ENCODE measurements at places on chromosomes 6 and 20.
A peak's percentile ranks its signal among the peaks of the same experiment; 100 is the strongest.

DNA sequence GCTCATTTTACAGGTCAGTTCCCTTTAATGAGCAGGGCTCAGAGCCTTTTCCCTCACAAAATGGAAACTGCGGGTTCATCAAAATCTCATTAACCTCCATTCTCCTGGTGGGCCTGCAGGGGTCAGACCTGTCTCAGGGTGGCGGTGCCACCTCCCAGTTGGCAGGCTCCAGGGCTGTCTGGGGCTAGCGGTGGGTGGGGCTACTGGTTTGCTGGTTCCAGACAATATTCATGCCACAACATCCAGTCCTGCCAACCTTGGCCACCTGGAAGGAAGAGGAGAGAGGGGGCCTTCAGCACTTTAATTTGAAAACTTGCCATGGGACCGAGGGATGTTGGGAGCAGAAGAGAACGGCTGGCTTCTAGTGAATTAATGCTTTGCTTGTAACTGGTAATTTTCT is 41.9 kb upstream of the CTNNBL1 start:
- peak; percentile 51 for DNase-seq
- no peaks in the 10 kb centered on the region for H3K4me1 ChIP-seq
- H3K4me3 ChIP-seq, result no peak overlapping the region

DNA sequence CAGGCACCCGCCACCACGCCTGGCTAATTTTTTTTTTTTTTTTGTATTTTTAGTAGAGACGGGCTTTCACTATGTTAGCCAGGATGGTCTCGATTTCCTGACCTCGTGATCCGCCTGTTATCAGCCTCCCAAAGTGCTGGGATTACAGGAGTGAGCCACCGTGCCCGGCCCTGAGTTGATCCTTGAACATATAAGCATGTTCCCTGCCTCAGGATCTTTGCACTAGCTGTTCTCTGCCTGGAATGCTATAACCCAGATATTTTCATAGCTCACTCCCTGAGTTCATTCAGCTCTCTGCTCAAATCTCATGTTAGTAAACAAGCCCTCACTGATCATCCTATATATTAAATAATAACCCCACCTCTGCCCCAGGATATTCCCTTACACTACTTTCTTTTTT is 9.0 kb upstream of the DLK2 start:
- H3K36me3 ChIP-seq, result no peaks in the 10 kb centered on the region
- DNase-seq, result no peak
- H3K4me1 ChIP-seq, result no peaks in the 10 kb centered on the region
- no peak overlapping the region for H3K4me3 ChIP-seq

DNA sequence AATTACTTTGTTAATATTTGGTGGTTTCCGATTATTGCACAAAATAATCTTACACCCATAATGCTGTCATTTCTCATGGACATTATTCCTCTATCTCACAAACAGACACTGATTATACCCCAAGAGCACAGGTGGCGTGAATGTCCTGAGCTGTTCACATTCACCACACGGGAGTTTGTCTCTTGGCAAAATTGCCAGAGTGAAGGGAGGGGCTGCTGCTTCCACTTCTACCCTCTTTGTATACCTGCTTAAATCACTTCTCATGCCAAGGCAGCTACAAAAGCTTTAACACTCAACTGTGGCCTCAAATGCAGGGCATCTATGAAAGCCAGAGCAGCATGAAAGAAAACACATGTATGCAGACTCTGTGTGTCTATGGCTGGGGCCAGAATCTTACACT is 41.9 kb upstream of the SLA2 start:
- no peak overlapping the region for H3K27ac ChIP-seq
- H3K27me3 ChIP-seq, result no peaks in the 10 kb centered on the region
- H3K36me3 ChIP-seq, result peaks cover 15% of the 10 kb centered on the region
- H3K4me1 ChIP-seq, result no peaks in the 10 kb centered on the region

DNA sequence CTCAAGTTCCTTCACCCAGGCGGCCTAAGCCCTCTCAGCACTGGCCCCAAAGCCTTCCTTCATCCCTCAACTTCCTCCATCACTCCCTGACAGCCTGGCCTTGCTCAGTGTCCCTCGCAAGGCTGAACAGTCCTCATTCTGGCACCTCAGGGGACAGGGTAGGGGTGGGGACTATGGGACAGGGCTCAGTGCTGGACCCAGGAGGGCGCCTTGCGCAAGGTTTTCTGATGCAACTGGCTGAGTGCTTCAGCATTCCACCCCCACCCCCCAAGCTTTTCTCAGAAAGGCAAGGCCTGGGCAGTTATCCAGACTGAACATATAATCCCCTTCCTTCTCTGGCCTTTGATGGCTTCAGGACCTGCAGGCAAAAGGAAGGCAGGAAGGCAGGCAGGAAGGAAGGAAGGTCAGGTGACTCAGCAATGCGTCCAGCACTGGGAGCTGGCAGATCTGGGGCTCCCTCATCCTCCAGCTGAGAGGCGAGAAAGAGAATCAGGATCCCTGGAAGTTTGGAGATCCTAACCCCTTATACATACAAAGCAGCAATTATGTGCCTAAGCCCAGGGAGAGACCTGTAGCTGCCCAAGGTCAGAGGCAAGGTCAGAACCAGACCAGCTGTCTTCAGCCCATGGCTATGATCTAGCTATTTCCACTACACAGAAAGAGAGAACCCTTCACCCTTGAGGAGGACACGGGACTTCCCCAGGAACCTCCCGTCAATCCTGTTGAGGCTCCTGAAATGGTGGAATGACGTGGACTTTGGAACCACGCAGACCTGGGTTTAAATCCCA is 8.6 kb upstream of the TRIB3 start:
- H3K27ac ChIP-seq, result peak overlapping the region; percentile 88
- H3K27me3 ChIP-seq, result no peaks in the 10 kb centered on the region
- H3K36me3 ChIP-seq, result no peaks in the 10 kb centered on the region
- H3K4me1 ChIP-seq, result peaks cover 69% of the 10 kb centered on the region
- peak overlapping the region; percentile 5 for H3K4me3 ChIP-seq

DNA sequence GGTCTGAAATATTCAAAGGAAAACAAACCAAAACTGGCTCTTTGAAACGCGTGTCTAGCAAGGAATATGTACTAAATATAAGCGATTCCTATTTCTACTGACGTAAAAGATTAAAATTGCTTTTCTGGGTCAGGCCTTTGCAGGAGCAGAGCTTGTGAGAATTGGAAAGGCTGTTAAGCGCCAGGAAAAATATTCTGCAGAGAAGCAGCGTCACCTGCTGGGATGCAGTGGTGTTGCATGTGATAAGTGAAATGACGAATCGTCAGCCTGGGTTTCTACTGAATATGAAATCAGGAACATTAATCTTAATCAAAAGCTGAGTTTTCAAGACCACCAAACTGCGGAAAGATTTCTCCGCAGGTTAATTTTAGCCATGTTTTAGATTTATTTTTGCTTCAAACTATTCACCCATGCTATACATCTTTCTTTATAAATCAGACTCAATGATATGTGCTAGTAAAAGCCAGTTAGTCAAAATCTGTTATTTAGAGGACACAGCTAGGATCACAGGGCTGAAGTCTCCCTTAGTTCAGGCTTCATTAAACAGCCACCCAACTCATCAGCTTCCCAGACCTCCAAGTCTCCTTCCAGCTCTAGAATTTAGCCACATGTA is 67.4 kb downstream of the ALDH8A1 start:
- no peak overlapping the region for H3K27ac ChIP-seq
- no peaks in the 10 kb centered on the region for H3K4me1 ChIP-seq
- H3K36me3 ChIP-seq, result no peaks in the 10 kb centered on the region

GRCh38 chr6:17831135-17831534 is 124.4 kb upstream of the NUP153 start:
- DNase-seq, result no peak
- no peaks in the 10 kb centered on the region for H3K4me1 ChIP-seq
- H3K4me3 ChIP-seq, result no peak overlapping the region
- H3K27me3 ChIP-seq, result no peaks in the 10 kb centered on the region
- no peak overlapping the region for H3K27ac ChIP-seq

DNA sequence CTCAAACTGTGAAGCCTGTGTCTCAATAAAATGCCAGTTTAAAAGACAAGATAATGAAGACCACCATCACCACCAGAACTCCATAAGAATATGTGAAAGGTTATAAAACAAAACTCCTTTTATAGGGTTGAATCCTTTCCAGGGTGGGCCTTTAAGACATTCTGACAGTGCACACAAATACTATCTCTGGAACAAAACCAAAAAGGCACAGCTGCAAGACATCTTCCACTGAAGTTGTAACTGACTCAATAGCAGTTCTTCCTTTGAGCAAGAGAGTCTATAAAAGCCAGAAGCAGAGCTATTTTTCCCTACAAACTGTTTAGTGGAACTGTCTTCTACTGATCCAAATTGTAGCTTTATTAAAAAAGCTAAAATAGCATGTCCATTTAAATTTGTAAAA is 81.6 kb downstream of the EPB41L2 start:
- H3K27ac ChIP-seq, result no peak overlapping the region
- DNase-seq, result no peak
- H3K4me3 ChIP-seq, result no peak overlapping the region
- no peaks in the 10 kb centered on the region for H3K36me3 ChIP-seq

- H3K27me3 ChIP-seq, result no peaks in the 10 kb centered on the region
- peaks cover 53% of the 10 kb centered on the region for H3K4me1 ChIP-seq
- DNase-seq, result no peak
- H3K27ac ChIP-seq, result no peak overlapping the region
- no peak overlapping the region for H3K4me3 ChIP-seq
Observed at GRCh38 chr6:33586108-33586640, 6.1 kb upstream of the BAK1 start.

DNA sequence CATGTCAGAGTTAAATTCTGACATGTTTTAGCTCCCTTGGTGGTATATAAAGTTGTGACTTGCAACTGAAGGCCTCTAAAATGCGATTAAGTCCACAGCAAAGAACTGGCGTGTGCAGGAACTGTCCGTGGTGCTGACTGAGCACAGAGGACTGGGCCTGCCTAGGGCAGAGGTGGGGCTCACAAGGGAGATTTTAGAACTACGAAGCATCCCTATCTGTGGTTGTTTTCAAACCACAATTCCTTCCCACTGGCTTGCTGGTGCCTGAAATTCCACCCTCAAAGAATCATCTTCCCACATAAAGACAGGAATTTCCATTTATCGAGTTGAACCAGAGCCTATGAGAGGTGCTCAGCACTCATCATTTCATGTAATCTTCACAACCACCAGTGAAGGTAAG is 30.1 kb downstream of the RIMS4 start:
- no peaks in the 10 kb centered on the region for H3K27me3 ChIP-seq
- H3K4me3 ChIP-seq, result no peak overlapping the region
- H3K36me3 ChIP-seq, result no peaks in the 10 kb centered on the region
- no peaks in the 10 kb centered on the region for H3K4me1 ChIP-seq

GRCh38 chr6:33061987-33062386 is 11.5 kb downstream of the HLA-DPA1 start:
- no peaks in the 10 kb centered on the region for H3K27me3 ChIP-seq
- DNase-seq, result no peak
- H3K36me3 ChIP-seq, result no peaks in the 10 kb centered on the region
- H3K27ac ChIP-seq, result no peak overlapping the region
- no peak overlapping the region for H3K4me3 ChIP-seq

DNA sequence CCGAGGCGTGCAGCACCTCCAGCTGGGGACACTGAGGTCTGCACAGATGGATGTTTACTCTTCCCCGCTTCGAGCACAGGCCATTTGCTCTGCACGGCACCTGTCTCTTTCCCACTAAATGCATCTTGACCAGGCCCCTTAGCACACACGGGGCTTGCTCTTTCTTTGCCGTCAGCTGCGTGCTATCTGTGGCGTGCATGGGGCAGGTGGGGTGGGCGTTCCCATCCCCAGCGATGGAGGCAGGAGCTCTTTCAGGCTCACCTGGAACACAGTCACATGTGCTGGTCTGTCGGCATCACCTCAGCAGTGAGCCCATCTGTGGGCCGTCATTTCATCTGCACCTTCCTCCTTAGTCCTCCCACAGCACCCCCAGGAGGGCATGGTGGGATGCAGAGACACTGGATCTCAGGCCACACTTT is 35.1 kb downstream of the RBM38 start:
- H3K4me3 ChIP-seq, result no peak overlapping the region
- H3K4me1 ChIP-seq, result peaks cover 35% of the 10 kb centered on the region
- H3K36me3 ChIP-seq, result no peaks in the 10 kb centered on the region
- no peak for DNase-seq

DNA sequence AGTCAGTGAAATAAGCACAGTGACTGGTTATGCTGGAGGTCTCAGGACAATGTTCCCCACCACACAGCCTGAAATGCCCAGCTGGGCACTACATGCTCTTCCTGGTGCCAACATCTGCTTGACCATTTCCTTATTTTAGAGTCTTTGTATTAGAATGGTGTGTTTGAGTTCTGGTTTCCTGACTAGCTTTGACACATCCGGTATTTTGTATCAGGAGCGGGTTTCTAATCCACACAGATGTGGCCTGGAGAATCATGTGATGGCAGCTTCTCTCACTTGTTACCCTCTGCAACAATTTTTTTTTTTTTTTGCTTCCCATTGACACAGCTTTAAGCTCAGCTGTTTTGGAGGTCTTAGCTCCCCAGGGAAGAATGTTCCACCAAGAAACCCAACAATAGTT is 164.5 kb upstream of the CST7 start:
- no peak overlapping the region for H3K4me3 ChIP-seq
- no peak for DNase-seq
- H3K27ac ChIP-seq, result no peak overlapping the region
- no peaks in the 10 kb centered on the region for H3K4me1 ChIP-seq

DNA sequence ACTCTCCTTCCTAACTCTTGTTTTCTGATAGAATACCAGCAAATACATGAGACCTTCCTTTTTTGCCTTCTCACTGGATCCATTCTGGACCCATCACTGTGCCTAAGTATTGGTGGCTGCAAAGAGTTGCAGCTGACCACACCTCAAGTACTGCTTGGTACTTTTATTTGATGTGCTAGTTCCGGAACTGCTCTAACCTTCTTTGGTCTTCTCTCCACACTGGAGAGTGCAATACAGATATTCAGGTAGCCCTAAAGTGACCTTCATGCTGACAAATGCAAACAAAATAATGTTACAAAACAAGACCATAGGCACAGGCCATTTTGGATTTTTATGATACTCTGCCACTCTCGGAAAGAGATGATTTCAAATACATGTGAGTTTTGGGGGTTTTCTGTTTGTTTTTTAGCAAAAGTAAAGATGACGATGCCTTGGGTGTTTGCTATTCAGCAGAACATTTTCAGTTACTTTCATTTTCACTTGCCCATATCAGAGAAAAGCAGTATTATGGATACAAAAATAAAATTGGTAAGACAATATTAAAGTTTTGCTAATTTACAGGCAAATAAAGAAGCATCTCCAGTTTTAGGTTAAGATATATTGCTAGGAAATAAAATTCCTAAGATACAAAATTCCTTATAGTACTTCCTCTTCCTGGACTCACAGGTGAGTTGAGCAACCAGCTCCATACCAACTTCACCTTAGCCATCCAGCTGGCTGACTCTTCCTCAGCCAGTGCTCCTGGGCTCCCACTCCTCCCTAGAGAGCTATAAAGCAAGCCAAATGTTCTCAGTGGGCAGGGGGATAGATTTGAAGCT is 42.0 kb downstream of the PTPRK start:
- no peaks in the 10 kb centered on the region for H3K36me3 ChIP-seq
- peaks cover 36% of the 10 kb centered on the region for H3K4me1 ChIP-seq
- H3K4me3 ChIP-seq, result no peak overlapping the region
- DNase-seq, result no peak
- H3K27me3 ChIP-seq, result no peaks in the 10 kb centered on the region

- H3K4me3 ChIP-seq, result no peak overlapping the region
- DNase-seq, result no peak
- H3K27me3 ChIP-seq, result no peaks in the 10 kb centered on the region
- no peaks in the 10 kb centered on the region for H3K36me3 ChIP-seq
Observed at GRCh38 chr6:143332153-143332845, 118.2 kb downstream of the ADAT2 start.

GRCh38 chr20:47559141-47559540 is 57.5 kb downstream of the NCOA3 start:
- no peak overlapping the region for H3K4me3 ChIP-seq
- no peak for DNase-seq
- H3K4me1 ChIP-seq, result peaks cover 78% of the 10 kb centered on the region

GRCh38 chr6:141498977-141499376 is 633.7 kb upstream of the GJE1 start:
- no peak for DNase-seq
- H3K27me3 ChIP-seq, result no peaks in the 10 kb centered on the region
- H3K4me3 ChIP-seq, result no peak overlapping the region
- H3K4me1 ChIP-seq, result no peaks in the 10 kb centered on the region
